ENCODE measurements at places on chromosomes 1 and 21.

GRCh38 chr1:202616355-202616915 lies 93.8 kb downstream of the SYT2 start:
- no peak for DNase-seq
- H3K27me3 ChIP-seq = no peaks in the 10 kb centered on the region
- H3K4me1 ChIP-seq = peaks cover 31% of the 10 kb centered on the region
- no peaks in the 10 kb centered on the region for H3K36me3 ChIP-seq
- no peak overlapping the region for H3K27ac ChIP-seq

- no peak for DNase-seq
- H3K27ac ChIP-seq = no peak overlapping the region
- H3K27me3 ChIP-seq = no peaks in the 10 kb centered on the region
These were observed 135.7 kb upstream of the L1TD1 start for GRCh38 chr1:62058956-62059355.

DNA sequence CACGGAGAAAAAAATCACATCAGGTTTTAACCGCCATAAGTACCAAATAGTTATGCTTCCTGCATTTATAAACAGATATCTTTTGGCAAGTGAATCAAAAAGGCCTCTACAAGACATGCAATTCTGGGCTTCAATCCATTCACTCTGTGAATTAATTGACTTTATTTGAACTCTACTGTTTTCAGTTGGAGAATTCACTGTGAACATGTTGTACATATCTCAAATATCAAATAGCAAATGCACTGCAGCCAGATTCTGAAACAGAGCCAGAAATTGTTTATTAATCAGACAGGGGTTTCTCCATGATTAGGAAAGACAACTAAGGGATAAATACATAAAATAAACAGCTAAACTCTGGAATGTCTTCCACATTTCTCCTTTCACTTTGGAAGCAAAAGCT lies 445.4 kb upstream of the NFIA start:
- no peaks in the 10 kb centered on the region for H3K4me1 ChIP-seq
- H3K27ac ChIP-seq = no peak overlapping the region
- no peaks in the 10 kb centered on the region for H3K36me3 ChIP-seq
- no peaks in the 10 kb centered on the region for H3K27me3 ChIP-seq

DNA sequence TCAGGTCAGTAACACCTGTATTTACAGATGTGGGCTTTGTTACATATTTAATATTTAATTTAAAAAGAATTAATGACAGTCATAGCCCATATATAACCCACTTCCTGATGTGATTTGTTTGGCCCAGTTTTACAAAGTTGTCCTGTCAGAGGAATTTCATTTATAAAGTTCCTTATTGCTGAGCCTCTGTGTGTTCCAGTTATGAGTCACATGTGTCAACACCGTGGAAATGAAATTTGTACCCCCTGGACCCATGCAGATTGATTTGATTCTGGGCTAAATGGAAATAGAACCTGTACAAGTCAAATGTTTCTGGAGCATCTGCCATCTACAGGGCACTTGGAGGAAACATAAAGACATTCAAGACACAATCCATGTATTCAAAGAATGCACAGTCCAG lies 149.2 kb downstream of the CACNA1E start:
- no peaks in the 10 kb centered on the region for H3K36me3 ChIP-seq
- peaks cover 12% of the 10 kb centered on the region for H3K4me1 ChIP-seq
- no peak for DNase-seq
- no peak overlapping the region for H3K4me3 ChIP-seq
- no peaks in the 10 kb centered on the region for H3K27me3 ChIP-seq

DNA sequence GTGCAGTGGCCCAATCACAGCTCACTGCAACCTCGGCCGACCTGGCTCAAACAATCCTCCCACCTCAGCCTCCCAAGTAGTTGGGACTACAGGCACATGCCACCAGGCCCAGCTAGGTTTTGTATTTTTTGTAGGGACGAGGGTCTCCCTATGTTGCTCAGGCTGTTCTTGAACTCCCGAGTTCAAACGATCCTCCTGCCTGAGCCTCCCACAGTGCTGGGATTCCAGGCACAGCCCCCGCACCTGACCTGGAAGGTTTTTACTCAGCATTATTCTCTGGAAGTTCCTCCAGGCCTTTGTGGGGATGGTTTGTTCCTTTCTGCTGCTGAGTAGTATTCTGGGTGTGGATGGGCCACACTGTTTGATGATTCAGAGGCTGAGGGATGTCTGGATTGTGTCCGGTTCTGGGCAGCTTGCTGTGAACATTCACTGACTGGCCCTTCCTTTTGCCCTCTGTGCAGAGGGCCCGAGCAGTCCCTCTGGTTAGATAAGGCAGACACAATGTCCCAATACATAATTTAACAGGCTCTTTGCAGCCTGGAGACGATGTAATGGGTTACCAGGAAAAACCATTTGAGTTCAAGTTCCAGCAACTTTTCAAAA lies 6.0 kb upstream of the TRAPPC10 start:
- no peaks in the 10 kb centered on the region for H3K27me3 ChIP-seq
- H3K4me3 ChIP-seq = no peak overlapping the region
- H3K36me3 ChIP-seq = no peaks in the 10 kb centered on the region
- no peak for DNase-seq
- H3K27ac ChIP-seq = no peak overlapping the region
- peaks cover 2% of the 10 kb centered on the region for H3K4me1 ChIP-seq

DNA sequence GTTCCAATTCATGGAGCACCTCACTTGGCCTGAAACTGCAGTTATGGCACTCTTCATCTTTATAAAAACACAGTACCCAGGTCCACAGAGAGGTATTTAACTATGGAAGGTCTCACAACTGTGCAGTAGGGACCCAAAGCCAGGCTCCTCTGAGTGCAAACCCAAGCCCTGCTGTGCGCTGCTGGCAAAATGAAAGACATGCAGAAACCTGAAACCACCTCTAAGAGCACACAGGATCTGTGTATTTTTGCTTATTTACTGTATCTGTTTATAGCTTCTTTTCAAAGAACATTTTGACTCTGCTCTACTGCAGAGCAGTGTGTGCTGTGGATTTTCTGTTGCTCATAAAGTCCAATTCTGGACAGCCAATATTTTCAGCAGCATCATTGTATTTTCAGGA lies 166.6 kb downstream of the DSCAM start:
- H3K27ac ChIP-seq = no peak overlapping the region
- no peaks in the 10 kb centered on the region for H3K36me3 ChIP-seq
- no peak for DNase-seq
- no peaks in the 10 kb centered on the region for H3K4me1 ChIP-seq

DNA sequence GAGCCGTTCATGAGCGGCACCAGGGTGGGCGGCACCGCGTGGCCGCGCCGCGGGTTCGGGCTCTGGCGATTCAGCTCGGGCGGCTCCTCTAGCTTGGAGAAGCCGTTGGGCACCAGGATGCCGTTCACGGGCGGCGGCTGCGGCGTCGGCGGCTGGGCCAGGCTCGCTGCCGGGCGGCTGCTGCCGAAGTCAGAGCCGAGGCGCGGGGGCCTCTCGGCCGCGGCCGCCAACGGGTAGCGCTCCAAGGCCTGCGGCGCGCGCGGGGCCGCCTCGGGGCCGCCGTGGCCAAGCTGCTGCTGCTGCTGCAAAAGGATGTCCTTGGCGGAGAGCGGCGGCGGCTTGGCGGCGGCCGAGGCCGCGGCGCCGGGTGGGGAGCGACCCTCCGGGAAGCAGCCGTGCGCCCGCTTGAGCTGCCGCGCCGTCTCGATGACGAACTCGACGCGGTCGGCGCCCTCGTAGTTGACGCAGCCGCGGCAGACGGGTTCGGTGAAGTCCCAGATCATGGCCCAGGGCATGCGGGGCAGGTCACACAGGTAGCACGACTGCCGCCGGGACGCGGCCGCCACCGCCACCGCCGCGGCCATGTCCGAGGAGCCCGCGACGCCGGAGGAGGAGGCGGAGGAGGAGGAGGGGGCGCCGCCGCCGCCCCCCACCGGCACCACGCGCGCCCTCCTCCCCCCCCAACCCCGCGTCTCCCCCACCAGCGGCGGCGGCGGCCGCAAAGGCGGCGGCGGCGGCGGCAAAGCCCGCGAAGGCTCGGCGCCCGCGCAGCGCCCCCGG lies 877 bp downstream of the IRF2BP2 start:
- peak; percentile 62 for DNase-seq
- H3K27ac ChIP-seq = peak overlapping the region; percentile 98
- peaks cover 61% of the 10 kb centered on the region for H3K4me1 ChIP-seq
- H3K27me3 ChIP-seq = no peaks in the 10 kb centered on the region
- peaks cover 5% of the 10 kb centered on the region for H3K36me3 ChIP-seq
- peak overlapping the region; percentile 73 for H3K4me3 ChIP-seq

DNA sequence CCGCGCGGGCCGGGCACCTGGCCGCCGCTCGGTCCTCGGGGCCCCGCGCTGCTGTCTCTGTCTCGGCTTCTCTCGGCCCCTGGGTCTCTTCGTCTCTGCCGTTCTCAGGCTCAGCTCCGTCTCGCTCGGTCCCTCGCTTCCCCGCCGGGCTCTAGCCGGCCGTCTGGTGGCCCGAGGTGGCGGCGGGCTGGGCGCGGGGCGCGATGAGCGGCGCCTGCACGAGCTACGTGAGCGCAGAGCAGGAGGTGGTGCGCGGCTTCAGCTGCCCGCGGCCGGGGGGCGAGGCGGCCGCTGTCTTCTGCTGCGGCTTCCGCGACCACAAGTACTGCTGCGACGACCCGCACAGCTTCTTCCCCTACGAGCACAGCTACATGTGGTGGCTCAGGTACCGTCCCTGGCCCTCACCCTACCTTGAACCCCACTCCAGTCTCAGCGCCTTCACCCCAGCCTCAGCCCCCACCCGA lies 355 bp downstream of the SHISAL2A start:
- H3K36me3 ChIP-seq = no peaks in the 10 kb centered on the region

DNA sequence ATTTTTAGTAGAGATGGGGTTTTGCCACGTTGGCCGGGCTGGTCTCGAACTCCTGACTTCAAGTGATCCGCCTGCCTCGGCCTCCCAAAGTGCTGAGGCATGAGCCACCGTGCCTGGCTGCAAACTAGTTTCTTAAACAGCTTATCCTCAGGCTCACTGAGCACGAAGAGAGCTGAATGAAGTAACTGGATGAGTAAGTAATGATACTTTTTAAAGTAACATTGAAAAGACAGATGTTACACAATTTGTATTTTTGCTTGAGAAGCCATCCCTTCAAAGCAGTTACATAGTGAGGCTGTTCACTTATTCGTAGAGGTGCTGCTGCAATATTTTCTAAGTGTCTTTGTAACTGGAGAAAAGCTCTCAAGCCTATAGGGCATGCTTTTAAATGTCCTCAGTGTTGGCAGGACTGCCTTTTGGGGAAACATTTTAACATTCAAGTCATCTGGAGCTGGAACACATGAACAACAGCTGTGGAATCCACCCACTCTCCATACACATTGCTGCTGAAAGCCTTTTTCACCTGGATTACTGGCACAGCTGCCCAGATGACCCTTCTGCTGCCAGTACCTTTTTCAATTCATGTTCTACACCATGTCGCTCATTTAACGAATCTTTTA lies 2.7 kb upstream of the YBX1 start:
- H3K27ac ChIP-seq = no peak overlapping the region
- DNase-seq = no peak
- no peaks in the 10 kb centered on the region for H3K27me3 ChIP-seq
- peaks cover 19% of the 10 kb centered on the region for H3K4me1 ChIP-seq

DNA sequence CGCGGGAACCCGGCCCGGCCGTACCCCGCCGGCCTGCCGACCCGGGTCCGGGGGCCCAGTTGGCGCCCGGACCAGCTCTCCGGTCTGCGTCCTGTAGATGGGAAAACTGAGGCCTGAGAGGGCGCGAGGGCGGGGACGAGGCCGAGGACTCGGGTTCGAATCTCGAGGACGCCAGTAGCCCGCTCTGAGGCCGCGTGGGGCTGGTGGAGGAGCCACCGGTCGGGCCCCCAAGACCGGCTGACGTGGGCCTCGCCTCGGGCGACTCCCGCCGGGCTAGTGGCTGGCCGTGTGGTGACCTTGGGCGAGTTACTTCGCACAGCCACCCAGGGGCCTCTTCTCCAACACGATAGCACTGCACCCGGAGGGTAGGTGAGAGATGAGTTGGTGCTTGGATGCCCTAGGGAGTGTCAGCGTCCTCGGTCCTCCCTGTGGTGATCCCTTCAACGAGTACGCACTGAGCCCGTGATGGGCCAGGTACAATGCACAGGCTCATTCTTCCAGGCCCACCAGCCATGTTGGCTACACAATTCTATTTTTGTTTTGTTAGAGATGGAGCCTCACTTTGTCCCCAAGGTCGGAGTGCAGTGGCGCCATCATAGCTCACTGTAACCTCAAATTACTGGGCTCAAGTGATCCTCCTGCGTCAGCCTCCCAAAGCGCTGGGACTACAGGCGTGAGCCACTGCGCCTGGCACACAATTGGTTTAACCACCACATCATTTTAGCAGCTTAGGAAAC lies 404 bp upstream of the SCMH1 start:
- H3K27ac ChIP-seq = peak overlapping the region; percentile 81
- no peaks in the 10 kb centered on the region for H3K36me3 ChIP-seq
- H3K27me3 ChIP-seq = no peaks in the 10 kb centered on the region

DNA sequence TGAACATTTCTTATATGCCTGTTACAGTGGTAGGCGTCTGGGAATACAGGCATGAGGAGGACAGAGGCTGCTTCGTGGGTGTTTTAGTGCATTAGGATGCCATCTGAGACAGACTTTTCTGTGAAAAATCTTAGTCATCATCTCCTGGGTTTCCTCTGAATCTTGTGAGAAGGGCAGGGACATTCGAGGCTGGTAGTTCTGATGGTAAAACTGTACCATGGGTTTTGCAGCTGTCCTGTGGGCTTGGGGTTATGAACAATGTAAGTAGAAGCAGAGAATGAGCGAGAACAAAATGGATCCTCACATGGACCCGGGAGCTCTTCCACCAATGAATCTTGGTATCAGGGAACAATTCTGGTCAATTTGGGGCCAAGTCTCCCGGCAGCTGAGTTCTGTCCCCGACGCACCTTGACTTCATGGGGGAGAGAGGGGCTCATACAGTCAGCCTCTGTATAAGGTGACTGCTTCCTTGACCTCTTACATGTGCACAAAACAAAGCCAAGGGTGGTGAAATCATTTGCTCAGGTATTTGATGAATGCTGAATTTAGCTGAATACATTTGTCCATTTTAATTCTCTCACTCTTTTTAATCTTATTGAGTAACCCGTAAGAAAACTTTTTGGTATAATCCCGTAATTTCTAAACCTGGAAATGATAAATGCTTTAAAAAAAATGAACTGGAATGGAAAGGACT lies 63.6 kb upstream of the ERRFI1 start:
- no peak overlapping the region for H3K4me3 ChIP-seq
- H3K4me1 ChIP-seq = peaks cover 8% of the 10 kb centered on the region
- no peaks in the 10 kb centered on the region for H3K27me3 ChIP-seq
- no peak for DNase-seq

- no peaks in the 10 kb centered on the region for H3K36me3 ChIP-seq
- H3K4me3 ChIP-seq = no peak overlapping the region
- peak; percentile 93 for DNase-seq
- peaks cover 51% of the 10 kb centered on the region for H3K4me1 ChIP-seq
- H3K27ac ChIP-seq = peak overlapping the region; percentile 92
- H3K27me3 ChIP-seq = no peaks in the 10 kb centered on the region
These were observed 21.7 kb downstream of the INTS3 start for GRCh38 chr1:153749408-153750005.

GRCh38 chr1:3942416-3943122 lies 42.5 kb upstream of the C1orf174 start:
- no peak overlapping the region for H3K27ac ChIP-seq
- H3K36me3 ChIP-seq = no peaks in the 10 kb centered on the region
- H3K4me3 ChIP-seq = no peak overlapping the region
- peaks cover 19% of the 10 kb centered on the region for H3K27me3 ChIP-seq
- no peaks in the 10 kb centered on the region for H3K4me1 ChIP-seq
- DNase-seq = no peak

GRCh38 chr21:45859762-45860357 lies 121.7 kb upstream of the COL6A1 start:
- H3K27ac ChIP-seq = no peak overlapping the region
- no peaks in the 10 kb centered on the region for H3K27me3 ChIP-seq
- DNase-seq = no peak
- no peaks in the 10 kb centered on the region for H3K36me3 ChIP-seq

Measured in gastrocnemius medialis (tissue), 4 donors.